H7 (cell line): ENCODE measurements at places on chromosomes 7 and 10.
A peak's percentile ranks its signal among the peaks of the same experiment; 100 is the strongest.

DNA sequence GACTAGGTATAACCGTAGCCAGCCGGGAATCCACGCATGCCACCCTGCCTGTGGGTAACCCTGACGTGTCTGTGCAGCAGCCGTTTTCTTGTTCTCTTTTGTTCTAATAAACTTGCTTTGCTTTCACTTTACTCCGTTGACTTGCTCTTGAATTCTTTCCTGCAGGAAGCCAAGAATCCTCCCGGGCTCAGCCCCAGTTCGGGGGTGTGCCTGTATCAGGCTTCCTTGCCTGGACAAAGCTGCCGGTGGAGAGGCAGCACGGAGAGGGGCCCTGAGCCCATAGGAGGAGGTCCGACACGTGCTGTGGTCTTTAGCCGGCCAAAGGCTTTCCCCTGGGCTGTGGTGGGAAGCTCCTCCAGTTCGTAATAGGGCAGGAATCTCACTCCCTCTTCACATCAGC is 256.5 kb upstream of the PPP2R2D start:
- DNase-seq: peak; percentile 54

GRCh38 chr7:81725812-81726127 is 44.1 kb downstream of the HGF start:
- DNase-seq: no peak

DNA sequence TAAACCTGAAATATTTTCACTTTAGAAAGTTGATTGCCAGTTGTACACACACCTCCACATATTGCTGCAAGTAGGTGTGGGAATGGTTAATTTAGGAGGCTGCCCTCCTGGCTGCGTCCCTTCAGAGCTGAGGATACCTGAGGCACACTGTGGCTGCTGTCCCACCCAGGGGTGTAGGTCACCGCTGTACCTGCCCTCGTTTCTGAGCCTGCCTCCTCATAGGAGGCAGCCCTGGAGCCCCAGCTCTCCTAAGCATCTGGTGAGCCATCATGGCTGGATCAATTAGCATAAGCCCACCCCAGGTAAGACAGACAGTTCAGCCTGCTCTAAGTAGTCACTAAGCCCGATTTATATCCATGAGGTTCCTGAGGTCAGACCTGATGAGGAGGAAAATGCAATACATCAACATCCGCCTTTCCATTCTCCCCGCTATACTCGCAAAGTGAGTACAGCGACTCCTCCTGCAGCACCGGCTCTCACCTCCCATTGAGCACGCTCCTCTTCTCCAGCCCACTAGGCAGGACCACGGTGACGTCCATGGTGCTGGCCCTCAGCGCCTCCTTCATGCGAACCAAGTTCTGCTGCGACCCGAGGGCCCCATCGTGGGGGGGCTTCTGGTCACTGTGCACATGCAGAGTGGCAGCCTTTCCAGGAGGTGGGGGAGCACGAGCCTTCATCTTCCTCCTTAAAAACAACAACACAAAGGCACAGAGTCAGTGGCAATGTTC is 97.2 kb downstream of the COBL start:
- no peak for DNase-seq

DNA sequence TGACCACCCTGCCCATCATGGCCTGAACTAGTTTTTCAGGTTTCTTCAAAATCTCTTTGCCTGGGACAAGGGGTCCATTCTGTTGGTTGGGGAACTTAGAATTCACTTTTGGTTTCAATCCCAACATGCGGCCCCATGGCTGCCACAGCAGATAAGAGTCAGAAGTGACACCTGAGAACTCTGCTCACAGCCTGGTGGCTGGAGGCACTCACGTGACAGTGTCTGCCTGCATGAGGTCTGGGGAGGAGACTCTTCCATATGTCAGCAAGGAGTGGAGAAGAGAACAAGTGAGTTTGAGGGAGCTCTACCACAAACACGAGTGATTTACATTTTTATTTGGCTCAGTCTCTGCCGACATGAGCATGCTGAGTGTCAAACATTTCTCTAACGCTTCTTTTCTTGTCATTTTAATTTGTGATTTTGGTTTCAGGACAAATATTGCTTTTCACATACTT is 370.4 kb downstream of the TNS3 start:
- no peak for DNase-seq

GRCh38 chr7:40599836-40600235 is 465.0 kb downstream of the SUGCT start:
- no peak for DNase-seq

DNA sequence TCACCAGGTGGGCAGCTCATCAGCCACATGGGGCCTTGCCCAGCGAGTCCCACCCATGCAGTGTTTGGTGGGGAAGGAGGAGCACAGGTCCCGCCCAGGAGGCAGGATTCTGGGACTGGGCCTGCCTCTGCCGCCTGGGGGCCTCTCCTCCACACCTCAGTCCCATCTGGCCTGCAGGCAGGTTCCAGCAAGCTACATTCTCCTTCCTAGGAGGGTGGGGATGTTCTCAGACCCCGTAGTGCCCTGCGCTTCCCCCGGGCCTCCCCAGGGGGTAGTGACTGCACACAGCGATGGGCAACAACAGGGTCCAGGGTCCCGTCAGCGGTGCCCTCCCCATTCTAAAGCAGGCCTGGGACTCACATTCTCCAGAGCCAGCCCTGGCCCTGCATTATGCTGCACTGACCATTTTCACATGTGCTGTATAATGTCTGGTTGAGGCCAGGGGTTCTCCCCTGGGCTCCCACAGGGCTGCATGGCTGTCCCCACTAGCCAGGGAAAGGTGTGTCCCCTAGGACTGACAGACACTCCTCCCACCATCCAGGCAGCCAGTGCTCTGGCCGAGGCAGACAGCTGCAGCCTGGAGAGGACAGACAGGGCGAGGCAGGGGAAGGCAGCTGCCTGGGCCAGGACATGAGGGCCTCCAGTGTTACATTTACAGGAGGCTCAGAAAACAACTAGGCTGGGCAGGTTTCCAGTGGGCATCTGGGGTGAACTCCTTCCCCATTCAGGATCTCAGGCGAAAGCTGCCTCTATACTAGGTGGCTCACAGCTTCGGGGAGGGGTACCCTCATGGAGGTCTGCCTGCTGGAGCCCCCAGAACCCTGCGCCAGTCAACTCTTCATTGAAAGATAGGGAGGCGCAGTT is 9.3 kb downstream of the RASGEF1A start:
- DNase-seq: peak; percentile 65
